EH (cell line): ENCODE measurements at places on chromosomes 7 and 10.

DNA sequence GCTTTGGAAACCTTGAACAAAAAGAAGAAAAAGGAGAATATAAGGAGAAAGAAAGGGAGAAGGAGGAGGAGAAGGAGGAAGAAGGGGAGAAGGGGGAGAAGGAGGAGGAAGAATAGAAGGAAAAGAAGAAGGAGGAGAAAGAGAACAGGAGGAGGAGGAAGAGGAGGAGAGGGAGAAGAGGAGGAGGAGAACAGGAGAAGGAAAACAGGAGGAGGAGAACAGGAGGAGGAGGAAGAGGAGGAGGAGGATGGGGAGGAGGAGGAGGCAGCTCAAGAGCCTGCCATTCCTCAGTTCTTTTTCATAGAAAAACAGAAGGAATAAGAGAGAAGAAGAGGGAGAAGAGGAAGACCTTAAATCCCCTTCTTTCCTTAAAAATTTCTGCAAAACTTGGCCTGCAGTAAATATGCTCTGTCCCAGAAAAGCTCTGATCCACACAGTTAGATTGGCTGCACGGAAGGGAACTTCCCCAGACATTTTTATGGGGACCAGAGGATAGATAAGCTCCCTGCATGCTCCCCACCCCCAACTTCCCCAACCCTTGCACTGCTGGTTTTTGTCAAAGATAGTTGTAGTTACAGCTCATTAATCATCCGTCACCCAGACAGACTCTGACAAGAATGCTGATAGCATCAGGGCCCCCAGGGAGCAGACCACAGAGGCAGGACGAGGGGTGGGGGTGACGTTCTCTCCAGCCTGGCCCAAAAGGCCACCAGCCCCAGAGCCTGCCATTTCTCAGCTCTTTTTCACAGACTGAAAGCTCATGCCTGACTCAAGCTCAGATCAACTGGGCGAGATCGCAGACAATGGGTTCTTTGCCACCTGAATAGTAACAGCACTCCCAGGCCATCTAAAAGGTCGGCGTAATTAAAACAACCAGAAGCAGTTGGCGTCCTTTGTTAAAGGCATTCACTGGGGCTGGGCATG is 34.5 kb upstream of the LYZL1 start:
- peak; percentile 83 for DNase-seq

- no peak for DNase-seq
Observed at GRCh38 chr10:77313066-77313750, 324.4 kb downstream of the KCNMA1 start.

GRCh38 chr7:43469051-43469450 is 113.9 kb upstream of the STK17A start:
- DNase-seq = peak; percentile 18

DNA sequence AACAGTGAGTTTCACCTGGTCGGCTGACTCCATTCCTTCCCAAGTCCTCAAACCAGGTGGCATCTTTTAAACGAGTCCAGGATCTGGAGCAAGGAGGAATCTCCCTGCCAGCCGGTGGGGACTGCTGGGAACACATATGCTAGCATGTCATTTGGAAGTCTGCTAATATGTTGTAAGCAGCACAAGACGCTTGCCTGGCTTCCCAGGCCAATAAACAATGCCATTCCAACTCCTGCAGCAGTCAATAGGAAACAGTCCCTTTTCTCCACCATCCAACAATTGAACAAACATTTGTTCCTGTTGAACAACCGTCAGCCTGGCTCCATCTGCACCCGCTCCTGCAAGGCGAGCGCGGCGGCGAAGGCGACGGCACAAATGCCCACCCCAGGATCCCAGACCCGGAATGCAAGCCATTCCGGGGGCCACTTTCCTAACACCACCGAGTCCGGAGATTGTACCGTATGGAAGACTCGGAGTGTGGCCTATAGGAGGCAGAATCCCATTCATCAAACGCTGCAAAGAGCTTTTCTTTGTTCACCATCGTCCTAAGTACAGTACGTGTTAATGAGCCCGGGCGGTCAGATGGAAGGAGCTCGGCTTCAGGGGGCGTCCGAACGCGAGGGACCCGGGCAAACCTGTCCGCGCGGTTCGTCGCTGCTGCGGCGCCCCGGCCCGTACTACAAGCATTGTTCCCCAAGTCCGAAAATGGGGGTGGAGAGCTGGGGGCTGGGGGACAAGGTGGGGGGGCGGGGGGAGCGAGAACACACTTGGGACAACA is 1.6 kb downstream of the FAM53B start:
- peak; percentile 35 for DNase-seq

DNA sequence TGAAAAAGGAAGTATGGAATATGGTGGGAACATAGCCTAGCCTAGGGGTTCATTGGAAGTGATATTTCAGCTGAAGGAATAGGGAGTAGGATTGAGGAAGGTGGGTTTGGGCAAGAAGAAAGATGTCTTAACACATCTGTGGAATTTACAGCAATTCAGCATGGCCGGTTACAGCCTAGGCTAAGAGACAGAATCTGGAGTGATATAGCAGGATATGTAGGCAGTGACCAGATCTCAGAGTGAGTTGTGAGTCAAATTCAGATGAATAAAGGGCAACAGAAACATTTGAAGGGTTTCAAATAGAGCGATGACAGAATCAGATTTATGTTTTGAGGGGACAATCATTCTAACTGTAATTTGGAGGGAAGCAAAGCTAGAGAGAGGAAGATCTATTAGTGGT is 199.0 kb upstream of the PRPS1L1 start:
- DNase-seq = no peak

DNA sequence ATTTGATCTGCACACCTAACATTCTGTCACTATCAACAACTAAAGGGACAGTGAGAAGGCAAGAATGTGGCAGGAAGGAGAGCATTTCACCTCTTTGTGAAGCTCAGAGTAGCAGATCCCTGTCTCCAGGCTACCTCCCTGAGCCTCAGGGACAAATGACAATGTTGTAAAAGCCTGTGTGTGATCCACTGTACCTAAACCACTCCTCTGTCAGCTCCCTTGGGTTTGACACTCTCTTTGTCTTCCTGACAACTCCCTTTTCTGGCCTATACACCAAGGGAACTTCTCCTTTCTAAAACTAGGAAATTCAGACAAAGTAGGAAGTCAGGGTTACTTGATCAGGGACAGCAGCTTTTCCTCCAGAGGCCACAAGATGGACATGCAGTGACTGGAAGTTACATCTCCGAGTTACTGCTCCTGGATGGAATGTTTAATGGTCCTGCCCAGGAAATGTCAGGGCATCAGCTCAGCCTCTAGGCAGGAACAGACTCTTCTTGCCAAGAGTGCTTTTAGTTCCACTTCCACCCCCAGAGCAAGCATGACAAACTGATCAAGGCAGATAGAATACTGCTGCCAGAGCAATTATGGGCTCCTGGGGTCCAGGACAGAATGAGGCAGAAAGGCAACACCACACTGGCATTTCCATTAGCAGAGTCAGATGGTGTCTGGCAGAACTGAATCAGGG is 1014.5 kb upstream of the LRRTM3 start:
- DNase-seq = no peak

DNA sequence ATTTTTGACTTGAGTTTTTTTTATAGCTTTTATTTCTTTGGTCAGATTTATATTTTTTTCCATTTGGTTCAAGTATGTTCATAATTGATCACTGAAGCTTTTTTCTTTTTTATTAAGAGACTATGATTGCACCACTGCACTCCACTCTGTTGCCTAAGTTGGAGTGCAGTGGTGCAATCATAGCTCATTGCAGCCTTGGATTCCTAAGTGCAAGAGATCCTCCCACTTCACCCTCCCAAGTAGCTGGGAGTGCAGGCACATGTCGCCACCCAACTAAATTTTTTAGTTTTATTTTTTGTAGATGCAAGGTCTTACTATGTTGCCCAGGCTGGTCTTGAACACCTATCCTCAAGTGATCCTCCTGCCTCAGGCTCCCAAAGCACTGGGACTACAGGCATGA is 97.7 kb upstream of the KIF5B start:
- no peak for DNase-seq

GRCh38 chr7:146791344-146792285 is 675.0 kb downstream of the CNTNAP2 start:
- no peak for DNase-seq
